ENCODE measurements at places on chromosomes 11 and 22.

GRCh38 chr22:17855572-17856290 is 81.5 kb upstream of the BID start:
- DNase-seq: no peak

DNA sequence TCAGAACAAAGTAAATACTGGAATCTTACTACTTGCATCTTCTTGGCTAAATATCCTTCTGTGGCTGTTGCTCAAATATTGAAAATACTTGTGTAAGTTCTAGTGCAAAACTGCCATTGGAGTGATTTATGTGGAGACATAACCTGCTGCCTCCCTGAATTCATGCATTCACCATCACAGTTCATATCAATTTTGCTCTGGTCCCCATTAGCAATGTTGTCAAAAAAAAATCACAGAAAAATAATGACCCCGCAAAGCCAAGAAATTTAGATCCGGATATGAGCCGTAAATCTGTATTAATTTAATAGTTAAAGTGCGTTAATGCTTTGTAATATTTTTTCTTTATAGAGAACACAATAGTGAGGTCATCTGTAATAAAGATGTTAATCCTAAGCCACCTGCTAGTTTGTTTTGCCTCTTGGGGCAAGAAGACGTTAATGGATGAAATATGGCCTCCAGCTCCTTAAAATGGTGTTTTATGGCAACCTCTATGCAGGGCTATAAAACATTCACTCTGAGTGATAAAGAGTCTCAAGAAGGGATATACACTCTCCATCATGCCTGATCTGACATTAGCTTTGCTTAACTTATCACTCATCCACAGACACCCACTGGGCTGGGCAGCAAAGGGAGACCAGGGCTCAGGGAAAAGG is 255.9 kb downstream of the INSC start:
- DNase-seq: no peak

- peak; percentile 26 for DNase-seq
These were observed at the start of the genes RPL27A and TRIM66 for GRCh38 chr11:8682303-8683114. TSS of gene RPL27A (plus strand) at chr11:8682792. CDS start at chr11:8682814, 22 bp downstream. TSS of gene TRIM66 (minus strand) at chr11:8682665. CDS start at chr11:8672274, 10,391 bp downstream.

GRCh38 chr11:130907229-130907628 is 9.1 kb downstream of the SNX19 start:
- DNase-seq: no peak

- DNase-seq: no peak
These were observed 63.0 kb upstream of the THY1 start for GRCh38 chr11:119486016-119486415.

- no peak for DNase-seq
These were observed 194.1 kb downstream of the IGLL1 start for GRCh38 chr22:23385678-23386631.

DNA sequence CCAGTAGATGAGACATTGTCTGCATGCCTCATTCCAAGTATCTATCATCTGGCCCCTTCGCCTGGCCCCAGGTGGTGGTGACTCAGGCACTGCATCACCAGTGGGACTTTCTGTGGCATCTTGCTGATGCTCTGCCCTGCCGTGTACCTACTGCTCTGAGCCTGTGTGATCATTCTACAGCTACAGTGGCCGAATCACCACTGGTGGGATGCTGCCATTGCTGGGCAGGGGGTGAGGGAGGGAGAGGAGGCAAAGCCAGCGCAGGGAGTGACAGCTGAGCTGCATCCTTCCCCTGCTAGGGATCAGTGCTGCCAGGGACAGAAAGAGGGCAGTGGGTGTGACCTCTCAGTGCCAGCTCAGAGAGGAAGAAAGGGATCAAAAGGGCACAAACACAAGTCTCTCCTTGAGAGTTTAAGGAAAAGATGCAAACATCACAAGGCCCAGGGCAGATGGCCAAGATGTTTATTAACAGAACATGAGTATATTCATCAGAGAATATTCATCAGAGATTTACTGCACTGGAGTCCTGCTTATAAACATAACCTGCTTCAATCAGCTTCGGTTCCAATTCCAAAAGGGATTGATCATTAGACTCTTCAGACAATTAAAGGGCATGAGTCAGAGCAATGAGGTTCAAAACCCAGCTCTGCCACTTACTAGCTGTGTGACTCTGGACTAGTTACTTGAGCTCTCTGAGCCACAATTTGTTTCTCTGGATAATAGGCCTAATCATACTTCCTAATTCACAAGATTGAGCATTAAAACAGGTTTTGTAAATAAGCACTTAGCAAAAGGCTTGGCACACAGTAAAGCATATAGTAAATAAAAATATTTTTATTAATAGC is 109.8 kb downstream of the NAT10 start:
- no peak for DNase-seq

- no peak for DNase-seq
These were observed 18.8 kb upstream of the SLC36A4 start for GRCh38 chr11:93216511-93217101.

- DNase-seq: no peak
These were observed 591.8 kb upstream of the KIRREL3 start for GRCh38 chr11:127592371-127592770.

- DNase-seq: no peak
These were observed 10.7 kb upstream of the ACCSL start for GRCh38 chr11:44036811-44037657.

DNA sequence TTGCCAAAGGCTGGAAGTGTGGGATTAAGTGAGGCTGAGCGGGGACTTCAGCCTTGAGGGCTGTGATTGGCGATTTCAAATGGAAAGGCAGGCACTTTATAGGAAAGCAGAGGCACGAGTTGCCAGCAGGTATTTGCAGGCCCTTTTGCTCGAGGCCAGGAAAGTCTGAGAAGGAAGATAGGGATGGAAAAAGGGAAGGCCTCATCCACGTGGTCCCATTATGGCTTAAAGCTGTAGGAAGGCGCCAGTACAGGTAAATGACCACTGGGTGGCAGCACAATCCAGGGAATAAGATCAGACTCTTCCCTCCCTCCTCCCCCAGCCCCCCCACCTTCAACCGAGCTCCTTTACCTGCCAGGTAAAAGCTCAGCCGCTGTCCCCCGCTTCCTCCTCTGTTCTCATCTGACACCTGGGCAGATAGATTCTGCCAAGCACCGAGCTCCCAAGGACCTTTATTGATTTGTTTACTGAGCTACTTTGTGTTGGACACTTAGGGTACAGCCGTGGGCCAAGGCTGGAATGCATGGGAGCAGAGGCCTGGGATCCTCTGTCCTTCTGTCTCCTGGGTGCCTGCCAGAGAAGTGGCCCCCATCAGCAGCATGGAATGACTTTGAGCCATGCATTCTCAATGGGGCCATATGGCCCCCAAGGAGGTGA is 7.5 kb downstream of the P2RX3 start:
- no peak for DNase-seq

DNA sequence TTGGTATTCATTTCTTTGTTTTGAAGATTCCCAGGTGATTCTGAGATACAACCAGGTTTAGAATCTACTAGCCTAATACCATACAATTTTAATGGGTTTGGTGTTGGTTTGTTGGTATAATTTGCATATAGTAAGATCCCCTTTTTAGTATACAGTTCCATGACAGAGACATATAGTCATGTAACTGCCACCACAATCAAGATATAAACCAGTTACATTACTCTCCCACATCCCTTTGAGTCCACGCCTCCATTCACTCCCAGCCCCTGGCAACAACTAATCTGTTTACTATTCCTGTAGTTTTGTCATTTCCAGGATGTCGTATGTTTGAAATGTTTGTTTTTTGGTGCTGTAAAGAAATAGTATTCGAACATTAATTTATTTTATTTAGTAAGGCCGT is 4.3 kb downstream of the ASRGL1 start:
- no peak for DNase-seq

DNA sequence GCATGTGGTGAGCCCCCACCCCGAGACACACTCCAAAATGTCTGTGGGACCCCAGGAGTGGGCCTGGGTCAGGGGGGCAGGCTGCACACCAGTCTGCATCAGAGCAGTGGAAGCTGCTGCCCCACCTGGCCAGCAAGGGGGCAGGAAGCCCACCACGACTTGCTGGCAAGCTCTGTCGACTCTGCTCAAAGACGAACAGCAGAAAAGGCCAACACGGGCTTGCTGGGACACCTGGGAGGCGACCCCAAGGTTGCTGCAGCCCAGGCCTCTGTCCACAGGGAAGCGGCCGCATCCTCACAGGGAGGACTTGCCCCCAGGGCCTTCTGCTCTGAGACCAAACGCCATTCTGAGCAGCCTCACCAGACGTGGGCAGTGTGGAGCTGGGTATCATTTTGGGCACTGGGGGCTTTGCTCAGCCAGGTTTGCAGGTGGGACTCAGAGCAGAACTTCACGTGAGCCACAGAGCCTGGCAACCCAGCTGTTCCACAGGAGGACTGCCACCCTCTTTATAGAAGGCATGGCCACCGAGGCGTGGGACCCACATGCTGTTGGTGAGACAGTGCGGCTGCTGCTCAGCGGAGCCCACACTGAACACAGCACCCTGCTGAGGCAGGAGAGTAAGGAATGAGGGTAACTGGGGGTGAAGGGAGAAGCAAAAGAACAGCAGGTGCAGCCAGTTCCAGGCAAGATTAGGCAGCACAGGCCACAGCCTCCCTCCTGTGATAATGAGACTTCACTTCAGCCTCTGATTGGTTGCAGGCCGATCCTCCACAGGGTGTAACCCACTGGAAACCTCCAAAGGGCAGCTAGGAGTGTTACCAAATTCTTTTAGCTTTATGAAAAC is 11.0 kb downstream of the IL17REL start:
- DNase-seq: no peak

All from cortex of kidney (tissue), 1 donor.